ENCODE measurements at places on chromosomes 2 and 18.
A peak's percentile ranks its signal among the peaks of the same experiment; 100 is the strongest.

DNA sequence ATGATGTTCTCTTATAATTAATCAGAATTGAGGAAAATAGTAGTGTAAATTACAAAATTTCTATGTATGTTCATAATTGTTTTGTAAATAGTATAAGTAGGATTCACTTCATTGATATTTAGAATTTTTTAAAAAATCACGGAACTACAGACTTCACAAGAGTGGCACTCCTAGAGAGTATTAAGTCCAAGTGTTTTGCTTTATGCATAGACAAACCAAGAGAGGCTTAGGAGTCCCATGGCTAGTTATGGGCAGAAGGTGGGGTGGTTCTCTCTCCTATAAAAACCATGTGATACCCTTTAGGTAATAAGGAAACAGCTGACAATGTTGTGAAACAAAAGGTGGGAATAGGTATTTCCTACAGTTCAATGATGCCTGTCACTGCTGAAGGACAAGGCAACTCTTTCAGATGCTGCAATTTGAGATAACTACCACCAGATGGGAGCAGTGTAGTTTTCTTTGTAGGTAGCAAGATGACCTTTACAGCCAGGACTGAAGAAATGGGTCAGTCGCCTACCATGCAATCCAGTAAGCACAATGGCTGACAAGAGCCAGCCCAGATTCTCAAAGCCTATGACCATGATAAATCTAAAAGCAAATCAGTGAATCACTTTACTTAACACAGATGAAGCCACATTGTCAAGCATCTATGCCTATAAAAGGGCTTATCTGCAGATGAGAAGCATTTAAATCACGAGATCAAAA is 83.9 kb downstream of the AAK1 start:
- peak; percentile 57 for DNase-seq

- no peak for DNase-seq
Measured at GRCh38 chr18:59871711-59872362, 28.0 kb upstream of the PMAIP1 start.

DNA sequence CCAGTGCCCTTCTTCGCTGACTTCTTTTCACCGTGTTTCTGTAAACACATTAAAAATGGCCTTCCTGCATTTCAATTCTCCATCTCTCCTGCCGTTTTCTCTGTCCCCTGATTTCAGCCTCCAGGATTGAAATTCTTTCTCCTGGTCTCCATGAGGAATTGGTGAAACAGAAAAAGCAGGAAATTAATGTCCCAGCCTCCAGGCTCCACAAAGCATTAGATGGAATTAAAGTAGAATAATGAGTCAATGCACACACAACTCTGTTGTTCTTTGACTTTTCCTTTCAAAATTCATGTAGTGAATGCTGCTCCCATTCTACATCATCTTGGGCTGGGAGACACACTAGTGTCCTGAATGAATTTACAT is 209.5 kb downstream of the KLHL29 start:
- DNase-seq: no peak

DNA sequence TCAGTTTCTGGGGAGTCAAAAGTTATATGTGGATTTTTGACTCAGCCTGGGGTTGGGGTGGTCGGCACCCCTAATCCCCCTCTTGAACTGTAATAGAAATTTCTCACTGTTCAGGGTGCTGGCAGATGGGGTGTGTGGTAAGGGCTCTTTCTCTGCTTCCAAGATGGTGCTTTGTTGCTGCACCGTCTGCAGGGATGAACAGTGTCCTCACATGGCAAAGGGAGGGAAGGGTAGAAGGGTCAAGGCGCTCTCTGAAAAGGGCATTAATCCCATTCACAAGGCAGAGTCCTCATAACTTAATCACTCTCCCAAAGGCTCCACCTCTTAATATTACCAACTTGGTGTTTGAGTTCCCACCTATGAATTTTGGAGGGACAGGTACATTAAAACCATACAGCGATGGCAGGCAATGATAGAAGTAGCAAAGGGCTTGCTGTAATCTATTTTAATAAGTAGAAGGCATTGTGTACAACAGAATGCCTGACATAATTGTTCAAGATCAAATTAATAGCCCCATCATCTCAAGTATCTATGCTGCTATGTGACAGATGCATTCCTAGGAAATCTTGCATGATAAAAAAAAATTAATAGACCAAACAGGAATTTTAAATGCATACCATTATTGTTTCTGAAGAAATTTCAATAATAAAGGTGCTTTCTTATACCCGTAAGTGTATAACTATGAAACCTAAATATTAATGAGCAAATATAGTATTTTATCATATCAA is 28.1 kb downstream of the MMADHC start:
- DNase-seq: no peak

GRCh38 chr2:144659731-144660275 is 139.9 kb upstream of the ZEB2 start:
- no peak for DNase-seq
